Epithelial cell of esophagus (primary cell): ENCODE measurements at places on chromosomes 7 and 10.

DNA sequence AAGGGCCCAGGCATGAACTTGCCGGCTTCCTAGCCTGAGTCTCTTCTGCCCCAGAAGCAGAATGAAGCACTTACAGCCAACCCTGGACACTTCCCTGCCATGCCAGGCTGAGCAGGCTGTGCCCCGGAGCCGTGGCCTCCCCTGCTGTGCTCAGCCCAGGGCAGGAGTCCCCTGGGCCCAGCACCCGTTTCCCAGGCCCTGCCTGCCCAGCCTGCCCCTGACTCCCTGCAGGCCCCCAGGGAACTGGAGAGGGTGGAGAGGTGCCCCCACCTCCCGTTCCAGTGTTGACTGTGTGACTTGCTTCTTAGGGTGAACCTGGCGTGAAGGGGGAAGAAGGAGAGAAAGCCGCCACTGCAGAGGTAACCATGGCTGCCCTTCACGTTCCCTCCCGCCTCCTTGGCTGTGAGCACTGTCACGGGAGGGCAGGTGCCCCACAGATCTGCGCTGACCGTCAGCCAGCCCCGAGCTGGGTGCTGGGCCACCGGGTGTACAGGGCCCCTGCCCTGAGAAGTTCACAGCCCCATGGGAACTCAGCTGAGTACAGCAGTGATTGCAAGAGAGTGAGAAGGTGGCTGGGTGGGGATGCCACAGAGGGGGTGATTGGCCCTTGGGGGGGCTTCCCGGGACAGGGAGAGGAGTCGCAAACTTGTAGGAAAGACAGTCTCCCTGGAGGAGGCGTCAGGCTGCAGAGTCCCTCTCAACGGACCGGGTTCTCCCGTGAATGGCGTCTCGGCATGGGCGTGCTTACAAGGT lies 75.9 kb downstream of the MYL10 start:
- DNase-seq = no peak

- peak; percentile 42 for DNase-seq
Measured at GRCh38 chr10:7945469-7946187, 108.9 kb upstream of the GATA3 start.

- no peak for DNase-seq
Measured at GRCh38 chr7:158402471-158402870, 185.2 kb downstream of the PTPRN2 start.

DNA sequence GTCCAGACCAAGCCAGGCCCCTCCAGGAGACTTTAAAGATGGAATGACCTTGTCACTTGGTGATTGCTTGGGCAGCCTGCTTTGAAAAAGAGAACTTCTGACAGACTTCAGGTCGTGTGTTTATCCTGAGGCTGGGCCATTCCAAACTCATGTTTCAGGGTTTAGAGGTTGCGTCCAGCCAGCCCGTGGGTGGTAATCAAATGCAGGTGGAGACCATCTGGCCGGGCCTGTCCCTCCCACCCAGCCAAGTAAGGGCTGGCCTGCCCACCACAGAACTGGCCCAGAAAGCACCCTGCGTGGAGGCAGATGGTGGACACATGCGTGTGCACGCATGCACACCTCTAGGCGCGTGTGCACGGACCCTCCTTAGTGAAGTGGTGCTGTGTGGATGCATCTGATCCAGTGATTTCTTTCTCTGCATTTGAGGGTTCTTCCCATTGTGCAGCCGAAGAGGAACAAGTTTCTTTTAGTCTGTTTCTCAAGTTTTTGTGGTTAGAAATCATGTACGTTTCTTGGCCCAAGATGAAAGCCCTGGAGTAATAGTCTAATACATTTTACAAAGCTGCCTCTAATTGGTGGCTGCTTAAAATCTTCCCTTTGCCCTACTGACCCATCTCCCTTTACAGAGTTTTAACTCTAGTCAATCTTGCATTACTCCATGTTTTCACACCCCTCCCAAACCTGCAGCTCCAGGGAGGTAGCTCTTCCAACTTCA lies 43.0 kb downstream of the SUFU start:
- no peak for DNase-seq

DNA sequence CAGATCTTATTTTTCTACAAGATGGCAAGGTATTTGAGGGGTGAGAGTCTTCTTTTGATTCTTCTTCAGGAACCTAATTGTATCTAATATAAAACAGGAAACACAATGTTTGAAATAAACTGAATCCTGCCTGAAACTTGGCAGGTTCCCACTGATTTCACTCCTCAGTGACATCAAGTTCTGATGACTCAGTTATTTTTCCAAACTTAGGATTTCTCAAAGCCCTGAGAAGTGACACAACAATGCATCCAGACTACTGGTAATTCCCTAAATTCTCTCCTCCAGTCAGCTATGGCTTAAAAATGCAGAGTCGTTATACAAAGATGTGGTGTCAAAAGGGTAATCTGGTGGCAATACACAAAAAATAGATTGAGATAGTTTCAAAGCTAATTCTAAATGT lies 80.9 kb downstream of the ABLIM1 start:
- peak; percentile 76 for DNase-seq

GRCh38 chr7:94301024-94301586 lies 93.6 kb upstream of the COL1A2 start:
- DNase-seq = peak; percentile 90

DNA sequence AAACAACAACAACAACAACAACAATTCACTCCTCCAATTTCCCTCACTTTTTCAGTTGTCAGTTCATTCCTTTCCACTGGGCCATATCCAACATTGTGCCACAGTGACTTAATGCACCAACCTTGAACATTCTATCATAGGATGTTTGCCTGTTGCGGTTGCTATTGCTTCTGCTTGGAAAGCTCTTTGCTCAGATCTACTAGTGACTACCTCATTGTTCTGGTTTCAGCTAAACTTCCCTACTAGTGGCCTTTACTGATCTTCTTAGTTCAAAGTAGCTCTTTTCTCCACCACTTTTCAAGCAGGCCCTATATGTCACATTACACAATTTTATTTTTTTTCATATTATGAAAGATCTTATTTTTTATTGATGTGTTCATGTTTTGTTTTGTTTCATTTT lies 9.8 kb upstream of the STEAP4 start:
- DNase-seq = no peak

DNA sequence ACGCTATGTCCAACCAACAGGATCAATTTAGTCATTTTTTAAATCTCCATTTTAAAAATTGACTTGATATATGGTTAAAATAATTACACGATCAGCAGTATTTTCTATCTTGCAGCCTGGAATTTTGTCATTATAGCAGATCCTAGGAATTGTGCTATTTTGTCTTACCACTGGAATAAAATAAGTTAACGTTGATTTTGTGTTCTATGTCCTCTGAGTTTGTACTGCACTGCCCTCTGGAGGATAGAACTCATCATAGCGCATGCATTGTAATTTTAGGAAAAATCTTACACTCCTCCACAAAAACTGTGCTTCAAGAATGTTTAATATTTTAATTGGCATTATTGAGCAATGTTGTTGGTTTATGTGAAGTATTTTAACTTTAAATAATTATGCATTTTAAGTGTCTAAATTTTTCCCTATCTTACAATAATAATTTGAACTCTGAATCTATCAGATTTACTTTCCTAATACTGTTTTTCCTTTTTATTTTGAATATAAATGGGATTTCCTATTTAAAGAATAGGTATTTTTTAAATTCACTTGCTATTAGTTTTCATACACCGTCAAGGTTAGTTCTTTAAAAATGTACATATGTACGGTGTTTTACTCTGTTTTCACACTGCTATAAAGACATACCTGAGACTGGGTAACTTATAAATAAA lies 220.1 kb downstream of the PPP1R3A start:
- peak; percentile 47 for DNase-seq

- no peak for DNase-seq
Measured at GRCh38 chr7:127682140-127682539, 30.1 kb downstream of the SND1 start.

GRCh38 chr10:126732308-126732707 lies 61.8 kb upstream of the C10orf90 start:
- peak; percentile 11 for DNase-seq

GRCh38 chr7:34130558-34131295 lies 225.4 kb downstream of the BMPER start:
- DNase-seq = no peak

GRCh38 chr7:136230210-136230609 lies 253.1 kb upstream of the MTPN start:
- DNase-seq = no peak

GRCh38 chr7:132472463-132473120 lies 103.7 kb downstream of the PLXNA4 start:
- peak; percentile 7 for DNase-seq

- DNase-seq = no peak
Measured at GRCh38 chr7:33941418-33941817, 36.1 kb downstream of the BMPER start.

DNA sequence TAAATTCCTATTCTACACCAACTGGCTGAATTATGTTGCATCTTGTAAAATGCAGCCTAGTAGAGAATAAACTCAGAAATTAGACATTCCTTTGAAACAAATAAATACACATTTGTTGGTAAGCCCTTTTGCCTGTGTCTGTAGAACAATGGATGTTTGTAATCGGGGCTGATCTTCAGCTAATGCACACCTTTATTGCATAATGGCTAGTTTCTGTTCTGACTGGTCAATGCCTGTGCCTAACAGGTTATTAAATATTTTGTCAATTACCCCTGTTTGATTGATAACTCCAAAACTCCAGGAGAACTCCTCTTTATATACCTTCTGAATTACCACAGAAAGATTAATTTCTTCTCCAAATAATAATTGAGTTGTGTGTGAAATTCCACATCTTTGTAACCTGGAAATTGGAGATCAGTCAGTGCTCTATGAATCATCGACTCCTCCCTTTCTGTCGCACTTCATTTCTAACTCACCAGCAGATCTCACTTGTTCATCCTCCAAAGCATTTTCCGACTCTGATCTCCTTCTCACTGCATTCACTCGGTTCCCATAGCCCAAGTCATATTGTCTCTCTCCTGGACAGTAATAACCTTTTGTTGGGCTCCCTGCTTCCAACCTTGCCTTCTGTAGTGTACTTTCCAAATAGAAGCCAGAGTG lies 196.0 kb upstream of the FZD1 start:
- DNase-seq = peak; percentile 75

DNA sequence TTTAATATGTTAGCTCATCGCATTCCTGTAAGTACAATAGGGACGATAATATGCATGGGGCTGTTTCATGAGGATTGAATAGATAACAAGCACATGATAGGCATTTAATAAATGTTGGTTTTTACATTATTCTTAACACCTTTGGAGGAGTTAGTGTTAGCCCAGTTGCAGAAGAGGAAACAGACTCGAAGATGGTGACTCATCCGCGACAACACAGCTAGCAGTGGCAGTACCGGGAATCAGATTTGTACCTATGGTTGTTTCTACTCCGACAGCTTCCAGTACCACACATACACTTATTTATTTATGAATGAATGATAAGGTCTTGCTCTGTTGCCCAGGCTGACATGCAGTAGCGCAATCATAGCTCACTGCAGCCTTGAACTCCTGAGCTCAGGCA lies 2.9 kb downstream of the LRMDA start:
- peak; percentile 47 for DNase-seq

DNA sequence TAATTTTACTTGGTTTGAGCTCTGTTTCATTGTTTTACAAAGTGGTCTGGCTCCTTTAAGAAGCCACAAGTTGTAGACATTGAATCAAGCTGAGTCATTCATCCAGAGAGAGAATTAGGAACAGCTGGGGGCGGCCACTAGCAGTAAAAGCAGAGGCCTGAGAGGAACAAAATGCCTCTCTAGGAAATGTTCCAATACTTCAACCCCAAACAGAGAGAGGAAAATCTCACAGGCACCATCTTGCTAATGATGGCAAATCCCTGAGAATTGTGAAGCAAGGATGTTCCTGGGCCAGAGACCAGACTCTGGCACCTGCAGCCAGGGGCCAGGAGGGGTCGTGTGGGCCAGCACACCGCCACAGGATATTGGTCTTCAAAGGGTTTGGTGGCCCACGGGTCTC lies 26.5 kb upstream of the TRIL start:
- peak; percentile 67 for DNase-seq

- no peak for DNase-seq
Measured at GRCh38 chr7:1263391-1263951, 30.8 kb downstream of the UNCX start.
